ENCODE measurements at places on chromosomes 4 and X. TPM values are rescaled to one million over a fixed set of nuclear protein-coding genes. Genes with fewer than 3 reads are reported as not detected.

The CRMP1 gene
- not detected for total RNA-seq

The RASSF6 gene
- total RNA-seq: not detected

The DTHD1 gene
- not detected for total RNA-seq

The SEPTIN6 gene
- 22.2 TPM for total RNA-seq

The SAGE1 gene
- total RNA-seq: not detected

The CT55 gene
- total RNA-seq: not detected

The JCHAIN gene
- total RNA-seq: not detected

The TLR3 gene
- 2.9 TPM for total RNA-seq

All from vein endothelial cell (primary cell).